Central memory CD4-positive, alpha-beta T cell (primary cell): ENCODE measurements at places on chromosomes 12 and 14.
A peak's percentile ranks its signal among the peaks of the same experiment; 100 is the strongest.

- no peak for DNase-seq
These were observed 105.0 kb downstream of the PPP2R5E start for GRCh38 chr14:63438065-63438757.

- DNase-seq, result no peak
These were observed 25.1 kb downstream of the TESPA1 start for GRCh38 chr12:54959291-54960018.

GRCh38 chr12:84994426-84994825 is 41.7 kb downstream of the TSPAN19 start:
- DNase-seq, result peak; percentile 33

GRCh38 chr12:20963303-20963702 is 152.8 kb downstream of the SLCO1B3 start:
- DNase-seq, result no peak

DNA sequence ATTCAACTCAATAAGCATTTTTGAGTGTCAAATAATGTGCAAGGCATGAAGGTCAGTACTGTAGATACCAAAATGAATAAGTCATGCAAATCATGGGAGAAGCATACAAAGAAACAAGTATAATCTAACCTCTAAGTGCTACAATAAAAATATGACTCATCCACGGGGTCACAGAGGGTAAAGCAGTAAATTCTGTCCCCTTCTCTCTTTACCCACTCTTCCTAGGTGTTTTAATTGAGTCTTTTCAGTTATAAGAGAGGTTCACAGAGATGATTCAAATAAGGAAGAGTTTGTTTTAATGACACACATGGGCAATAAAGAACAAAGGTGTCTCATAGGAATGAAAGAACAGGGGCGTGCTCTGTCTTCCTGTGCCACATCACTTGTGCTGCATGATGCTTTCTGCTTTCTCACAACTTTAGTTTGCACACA is 71.5 kb upstream of the DAAM1 start:
- no peak for DNase-seq
